ENCODE measurements at places on chromosomes 2 and 18.

DNA sequence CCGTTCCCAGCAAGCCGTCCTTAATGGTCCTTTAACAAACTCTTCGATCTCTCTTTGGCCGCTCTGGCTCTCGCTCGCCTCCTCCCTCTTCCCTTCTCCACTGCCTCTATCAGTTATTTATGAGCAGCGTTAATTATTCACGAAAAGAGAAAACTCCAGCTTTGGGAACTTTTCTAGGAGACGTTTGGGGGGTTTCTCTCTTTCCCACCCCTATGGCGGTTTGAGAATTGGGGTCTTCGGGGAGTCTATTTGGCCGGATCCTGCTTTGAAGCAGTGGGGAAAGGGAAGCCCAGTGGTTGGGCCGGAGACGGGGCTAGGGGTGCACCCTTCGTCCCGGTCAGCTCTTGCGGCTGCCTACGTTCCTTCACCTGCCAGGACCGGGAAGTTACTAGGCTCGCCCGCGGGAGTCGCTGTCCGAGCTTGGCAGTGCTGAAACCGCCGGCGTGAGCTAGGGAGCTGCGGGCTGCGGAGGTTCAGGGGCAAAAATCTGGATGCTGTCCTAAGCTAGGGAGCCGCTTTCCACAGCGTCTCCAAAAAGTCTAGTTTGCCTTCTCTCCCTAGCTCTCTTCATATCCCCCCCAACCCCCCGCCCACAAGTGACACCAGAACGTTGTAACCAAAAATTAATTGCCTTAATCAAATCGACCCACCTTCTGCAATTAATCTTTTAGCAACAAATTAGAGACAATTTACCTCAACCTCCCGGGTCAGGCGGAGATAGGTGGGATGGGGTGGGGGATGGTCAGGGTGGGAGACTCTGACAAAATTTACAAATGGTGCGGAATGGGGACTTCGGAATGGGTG is 8.9 kb upstream of the SKOR2 start:
- DNase-seq, result peak; percentile 3

- no peak for DNase-seq
Measured at GRCh38 chr2:7634409-7634808, 717.2 kb downstream of the RNF144A start.

GRCh38 chr2:162732946-162733698 is 105.4 kb downstream of the KCNH7 start:
- DNase-seq, result no peak

DNA sequence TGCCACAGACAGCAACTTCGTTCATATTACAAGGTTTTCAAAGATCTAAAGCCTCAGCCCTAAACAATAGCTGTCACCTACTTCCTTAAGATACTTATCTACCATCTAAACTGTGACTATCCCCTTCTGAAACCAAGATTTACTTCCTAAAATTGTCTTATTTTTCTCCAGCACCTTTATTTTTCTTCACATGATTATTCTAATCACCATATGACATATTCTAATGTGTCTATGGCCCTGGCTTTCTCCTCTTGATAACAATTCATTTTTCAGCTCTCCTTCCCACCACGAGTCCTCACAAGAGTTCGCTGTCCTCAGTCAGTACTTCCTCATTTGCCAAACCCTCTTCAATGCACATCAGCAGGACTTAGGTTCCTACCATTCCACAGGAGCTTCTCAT is 53.9 kb downstream of the RTTN start:
- DNase-seq, result no peak

Data from fibroblast of gingiva (primary cell).